ENCODE measurements at places on chromosomes 7 and 10. TPM values are rescaled to one million over a fixed set of nuclear protein-coding genes. Genes with fewer than 3 reads are reported as not detected.

The CAMK2B gene
- 3.1 TPM for total RNA-seq

The SLC18A3 gene
- under 0.01 TPM for total RNA-seq

The OR13A1 gene
- total RNA-seq, result not detected

The DNAH11 gene
- 0.63 TPM for total RNA-seq

The GHRHR gene
- total RNA-seq, result 0.27 TPM

The UBE2D4 gene
- 6.2 TPM for total RNA-seq

The TMEM236 gene
- total RNA-seq, result 0.19 TPM

The PRF1 gene
- not detected for total RNA-seq

The LRGUK gene
- total RNA-seq, result 0.18 TPM

The GPR22 gene
- total RNA-seq, result not detected

The LGI1 gene
- total RNA-seq, result not detected

The CALML5 gene
- total RNA-seq, result not detected

The PILRA gene
- total RNA-seq, result not detected

The UNCX gene
- total RNA-seq, result not detected

The FEZF1 gene
- not detected for total RNA-seq

The JAKMIP3 gene
- total RNA-seq, result under 0.01 TPM

The HOXA6 gene
- total RNA-seq, result 0.36 TPM

The XRCC2 gene
- 2.0 TPM for total RNA-seq

The JCAD gene
- total RNA-seq, result 52.4 TPM

The NPSR1 gene
- total RNA-seq, result not detected

The PPRC1 gene
- total RNA-seq, result 14.0 TPM

The LUC7L2 gene
- 54.2 TPM for total RNA-seq

All from endothelial cell of coronary artery (primary cell).